ENCODE measurements at places on chromosomes 1 and 21.
A peak's percentile ranks its signal among the peaks of the same experiment; 100 is the strongest.

DNA sequence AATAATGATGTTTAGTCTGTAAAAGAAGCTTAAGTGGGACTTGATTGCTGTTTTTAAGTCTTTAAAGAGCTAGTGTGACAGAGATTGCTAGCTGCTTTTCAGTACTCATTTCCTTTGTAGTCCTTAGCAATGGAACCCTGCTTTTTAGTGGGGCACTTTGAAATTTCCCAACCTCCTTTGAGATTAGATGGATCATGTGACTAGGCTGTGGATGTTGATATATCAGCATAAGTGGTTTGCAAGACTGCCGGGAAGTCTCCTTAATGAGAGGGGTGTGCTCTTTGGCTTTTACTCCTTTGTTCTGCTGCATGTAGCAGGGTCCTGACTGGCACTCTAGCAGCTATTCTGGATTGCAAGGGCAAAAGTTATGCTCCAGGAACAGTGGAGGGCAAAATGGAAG, 11.2 kb upstream of the RCOR3 start:
- DNase-seq = no peak

GRCh38 chr21:39083377-39084008, 99.8 kb downstream of the PSMG1 start:
- no peak for DNase-seq

DNA sequence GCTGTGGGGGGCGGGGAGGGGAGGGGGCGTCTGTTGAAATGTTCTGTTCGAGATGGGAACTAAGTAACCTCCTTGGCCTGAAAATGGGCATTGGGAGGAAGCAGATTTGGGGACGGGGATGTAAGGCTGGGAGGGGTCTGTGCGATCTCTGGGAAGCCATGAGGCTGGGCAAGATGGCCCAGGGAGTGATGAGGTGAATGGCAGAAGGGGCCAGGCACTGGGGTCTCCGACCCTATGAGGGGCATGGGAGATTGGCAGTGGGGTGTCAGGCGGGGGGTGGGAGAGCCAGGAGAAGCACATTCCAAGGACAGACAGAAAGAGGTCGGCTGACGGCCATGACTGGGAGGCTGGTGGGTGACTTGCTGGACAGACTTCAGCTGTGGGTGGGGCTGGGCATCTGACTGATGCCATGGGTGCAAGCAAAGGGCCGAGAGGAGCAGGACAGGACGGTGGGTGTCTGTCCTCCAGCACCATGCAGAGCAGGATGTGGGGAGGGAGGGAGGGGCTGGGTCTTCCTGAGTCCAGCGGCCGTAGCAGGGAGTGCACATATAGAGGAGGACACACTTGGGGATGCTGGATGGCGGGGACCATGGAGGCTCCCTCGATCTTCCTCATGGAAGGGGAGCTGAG, 30.0 kb upstream of the COL18A1 start:
- DNase-seq = no peak

- no peak for DNase-seq
These were observed 19.4 kb downstream of the SESN2 start for GRCh38 chr1:28278763-28279162.

DNA sequence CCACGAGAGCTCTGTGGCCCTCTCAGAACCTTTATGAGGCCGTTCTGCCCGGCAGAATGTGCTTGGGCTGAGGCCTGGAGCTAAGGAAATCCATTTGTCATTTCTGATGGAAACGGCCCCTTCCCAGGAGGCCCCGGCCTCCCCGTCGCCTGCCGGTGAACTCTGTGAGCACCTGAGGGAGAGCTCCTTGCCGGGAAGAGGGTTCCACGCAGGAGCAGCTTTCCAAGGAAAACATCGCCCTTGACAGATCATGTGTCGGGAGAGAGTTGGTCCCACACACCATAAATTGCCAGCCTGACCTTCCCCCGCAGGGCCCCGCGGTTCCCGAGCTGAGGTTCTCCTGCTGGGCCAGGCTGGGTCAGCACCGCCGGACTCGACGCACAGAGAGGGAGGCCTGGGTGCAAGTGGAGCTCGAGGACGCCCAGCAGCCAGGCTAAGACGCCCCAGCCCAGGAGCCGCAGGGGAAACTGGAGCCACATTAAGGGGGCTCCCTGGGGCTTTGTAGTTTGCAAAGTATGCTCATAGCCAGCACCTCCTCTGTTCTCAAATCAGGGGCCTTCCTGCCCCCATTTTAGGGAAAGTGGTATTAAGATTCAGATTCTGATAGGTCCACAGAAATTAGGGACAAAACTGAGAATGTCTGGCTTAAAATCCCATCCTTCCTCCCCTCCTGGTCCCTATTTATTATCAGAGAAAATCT, 239.5 kb downstream of the FOXD2 start:
- no peak for DNase-seq

GRCh38 chr1:5572794-5573193, 419.4 kb downstream of the NPHP4 start:
- no peak for DNase-seq

DNA sequence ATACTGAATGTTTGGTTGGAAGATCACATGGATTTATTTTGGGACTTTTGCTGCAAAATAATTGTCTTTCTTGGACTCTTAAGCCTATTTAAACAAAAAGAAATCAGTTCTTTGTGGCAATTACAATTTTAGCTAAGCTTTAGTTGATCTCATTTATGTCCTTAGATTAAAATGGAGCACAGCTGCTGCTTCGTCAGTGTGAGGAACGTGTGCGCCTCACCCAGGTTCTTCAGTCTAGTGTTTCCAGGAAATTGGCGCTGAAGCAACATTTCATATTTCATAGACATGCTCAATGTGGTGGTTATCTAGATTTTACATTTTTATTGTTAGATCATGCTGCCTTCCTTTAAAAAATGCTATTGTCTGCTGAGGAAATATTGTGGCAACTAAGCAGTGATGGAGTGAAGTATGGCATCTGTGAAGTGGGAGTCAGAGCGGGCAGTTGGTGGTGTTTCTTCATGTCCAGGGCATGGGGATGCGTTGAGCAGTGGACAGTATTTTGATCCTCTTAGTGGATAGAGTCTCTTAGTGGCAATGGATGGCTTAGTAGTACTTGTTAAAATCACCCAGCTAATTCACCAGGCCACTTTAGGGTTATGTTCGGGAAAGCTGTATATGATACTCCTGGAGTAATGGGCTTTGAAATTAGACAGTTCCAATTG, 5.6 kb downstream of the DDI2 start:
- DNase-seq = no peak

- no peak for DNase-seq
These were observed 21.6 kb upstream of the MAN1C1 start for GRCh38 chr1:25594971-25595370.

DNA sequence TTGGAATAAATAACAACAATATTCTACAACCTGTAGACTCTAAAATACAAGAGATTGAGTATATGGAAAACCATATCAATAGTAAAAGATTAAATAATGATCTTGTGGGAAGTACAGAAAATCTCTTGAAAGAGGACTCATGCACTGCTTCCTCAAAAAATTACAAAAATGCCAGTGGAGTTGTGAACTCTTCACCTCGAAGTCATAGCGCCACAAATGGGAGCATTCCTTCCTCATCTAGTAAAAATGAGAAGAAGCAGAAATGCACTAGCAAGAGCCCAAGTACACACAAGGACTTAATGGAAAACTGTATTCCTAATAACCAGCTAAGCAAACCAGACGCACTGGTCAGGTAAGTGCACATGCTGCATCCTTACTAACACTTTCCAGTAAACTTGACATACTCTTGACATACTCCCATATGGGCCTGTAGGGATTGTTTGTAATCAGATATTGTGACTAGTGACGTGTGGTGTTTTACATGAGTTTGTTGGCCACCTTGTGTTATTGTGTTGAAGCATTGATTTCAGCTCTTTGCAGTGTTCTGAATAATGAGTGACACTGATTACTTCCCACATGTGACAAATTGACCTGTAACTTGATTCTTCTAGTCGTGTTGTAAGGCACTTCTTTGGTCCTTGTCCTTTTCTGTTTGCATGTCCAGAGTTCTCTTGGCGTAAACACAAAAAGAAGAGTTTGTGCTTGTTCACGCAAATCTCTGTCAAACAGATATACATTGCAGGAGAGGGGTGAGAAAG, 28.0 kb downstream of the MACO1 start:
- DNase-seq = no peak

- no peak for DNase-seq
These were observed 681.7 kb upstream of the PTBP2 start for GRCh38 chr1:96039910-96040309.

DNA sequence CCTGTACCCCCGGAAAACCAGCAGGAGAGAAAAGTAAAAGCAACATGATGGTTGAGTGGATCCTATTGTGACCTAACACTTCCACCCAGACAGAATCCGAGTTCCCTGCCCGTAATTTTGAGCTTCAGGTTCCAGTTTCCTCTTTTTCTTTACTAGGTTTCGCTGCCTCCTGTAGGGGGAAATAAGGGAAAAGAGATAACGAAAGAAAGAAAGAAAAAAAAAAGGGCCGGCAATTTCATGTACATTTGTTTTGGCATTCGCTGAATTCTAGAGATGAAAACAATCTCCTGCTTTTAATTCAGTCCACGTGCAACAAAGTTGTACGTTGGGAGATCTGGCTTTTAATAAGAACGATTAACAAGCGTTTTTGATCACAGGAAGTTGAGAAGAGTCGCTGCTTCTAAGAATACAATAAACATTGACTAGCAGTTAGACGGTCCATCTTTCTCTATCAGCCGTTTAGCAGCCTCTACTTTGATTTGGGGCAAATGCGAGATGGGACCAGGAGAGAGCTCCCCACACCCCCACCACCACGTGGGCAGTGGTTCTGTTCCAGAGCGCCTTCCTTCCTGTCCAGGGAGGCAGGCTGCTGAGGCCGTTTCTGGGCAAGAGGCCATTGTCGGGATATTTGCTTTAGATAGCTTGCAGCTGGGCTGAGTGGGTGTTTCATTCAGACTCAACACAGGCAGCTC, 155.9 kb upstream of the RUNX1 start:
- DNase-seq = no peak

- no peak for DNase-seq
These were observed 7.6 kb upstream of the HJV start for GRCh38 chr1:146029117-146029516.

- DNase-seq = no peak
These were observed 513.0 kb downstream of the PTPRC start for GRCh38 chr1:199151634-199152425.

DNA sequence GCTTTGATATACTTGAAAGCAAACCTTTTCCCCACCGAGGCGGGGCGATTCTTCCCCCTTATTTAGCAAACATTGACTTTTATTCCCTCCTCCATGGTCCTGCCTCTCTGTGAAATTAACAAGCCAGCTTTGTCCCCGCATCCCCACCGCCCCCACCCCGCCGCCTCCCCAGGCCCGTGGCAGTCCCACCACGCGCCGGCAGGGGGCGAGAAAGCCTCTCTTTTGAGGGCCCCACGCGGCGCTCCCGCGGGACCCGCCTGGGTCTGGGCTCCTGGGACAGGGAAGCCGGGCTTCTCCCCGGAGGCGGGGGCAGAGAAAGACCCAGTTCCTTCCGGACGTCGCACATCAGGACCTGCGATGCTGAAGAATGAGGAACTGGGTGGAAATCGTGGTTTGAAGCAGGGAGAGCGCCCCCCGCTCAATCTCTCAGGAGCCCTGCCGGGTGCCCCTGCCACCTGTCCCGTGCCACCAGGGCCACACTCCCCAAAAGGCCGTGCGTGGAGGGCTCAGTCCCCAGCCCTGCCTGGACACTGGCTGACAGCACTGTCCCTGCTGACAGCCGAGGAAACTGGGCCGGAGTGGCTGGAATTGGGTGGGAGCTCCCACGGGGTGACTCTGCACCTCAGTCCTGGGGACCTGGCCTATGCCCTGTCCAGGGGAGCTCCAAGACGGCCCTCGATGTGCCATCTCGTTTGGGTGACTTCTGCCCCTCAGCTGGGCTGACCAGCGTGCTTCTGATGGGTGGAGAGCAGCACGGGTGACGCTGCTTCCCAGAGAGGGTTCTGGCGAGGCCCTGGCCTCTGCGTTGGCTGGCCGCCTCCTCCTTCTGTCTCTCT, 8.6 kb upstream of the ACTRT2 start:
- peak; percentile 25 for DNase-seq

GRCh38 chr1:15680561-15681348, 3.4 kb upstream of the PLEKHM2 start:
- no peak for DNase-seq

GRCh38 chr1:86757272-86757984, 53.1 kb downstream of the SH3GLB1 start:
- no peak for DNase-seq

DNA sequence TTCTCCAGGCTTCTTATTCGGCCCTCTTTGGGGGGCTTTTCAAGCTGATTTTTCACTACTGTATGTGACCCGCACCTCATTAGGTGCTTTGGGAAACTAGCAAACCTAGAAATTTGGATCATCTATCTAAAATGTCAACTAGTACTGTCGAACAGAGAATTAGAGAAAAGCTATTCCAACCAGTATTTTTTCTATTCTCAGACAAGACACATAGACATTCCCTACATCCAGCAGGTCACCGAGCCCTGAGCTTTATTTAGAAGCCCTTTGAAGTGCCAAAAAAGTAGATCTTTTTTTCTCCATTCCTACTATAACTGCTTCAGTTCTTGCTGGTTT, 310 bp upstream of the SSR2 start:
- DNase-seq = no peak

GRCh38 chr21:44454747-44455523, at the start of gene LRRC3:
TSS of gene LRRC3 (plus strand) at chr21:44455510. CDS start at chr21:44456645, 1,135 bp downstream.
- DNase-seq = peak; percentile 70

GRCh38 chr1:223845037-223845809, 524 bp downstream of the TP53BP2 start:
- peak; percentile 37 for DNase-seq

DNA sequence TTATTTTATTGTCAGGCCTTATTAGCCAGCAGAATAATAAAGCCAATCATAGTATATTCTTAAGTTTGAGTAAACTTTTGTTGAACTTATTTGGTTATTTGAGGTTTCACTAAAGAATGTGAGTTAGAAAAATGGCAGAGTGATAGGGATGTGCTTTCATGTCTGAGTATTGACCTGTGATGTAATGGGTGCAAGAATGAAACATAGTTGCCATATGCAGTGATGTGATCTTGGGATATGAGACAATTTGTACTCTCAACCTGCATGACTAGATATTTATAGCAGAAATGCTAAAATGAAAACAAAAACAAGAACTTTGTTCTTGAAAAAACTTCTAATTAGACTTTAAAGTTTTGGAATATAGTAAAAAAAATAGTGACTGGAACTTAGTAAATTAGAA, 97.9 kb downstream of the DISP1 start:
- DNase-seq = no peak

DNA sequence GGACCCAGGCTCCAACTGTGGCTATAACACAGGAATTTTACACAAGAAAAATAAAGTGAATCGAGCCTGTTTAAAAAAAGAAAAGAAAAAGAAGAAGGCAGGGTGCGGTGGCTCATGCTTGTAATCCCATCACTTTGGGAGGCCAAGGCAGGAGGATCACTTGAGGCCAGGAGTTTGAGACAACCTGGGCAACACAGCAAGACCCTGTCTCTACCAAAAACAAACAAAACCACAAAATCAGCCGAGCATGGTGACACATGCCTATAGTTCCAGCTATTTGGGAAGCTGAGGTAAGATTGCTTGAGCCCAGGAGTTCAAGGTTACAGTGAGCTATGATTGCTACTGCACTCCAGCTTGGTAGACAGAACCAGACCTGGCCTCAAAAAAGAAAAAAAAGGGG, 17.7 kb downstream of the MTF1 start:
- no peak for DNase-seq

GRCh38 chr1:18631496-18632217, 1.0 kb downstream of the PAX7 start:
- DNase-seq = no peak

Data from stimulated activated CD8-positive, alpha-beta memory T cell treated with anti-CD3 and anti-CD28 coated beads, Interleukin-4, amount 100 ng/mL, for 24 hours (primary cell).